DMS 273 treated with DMSO at 0.1 percent for 48 hours (cell line): ENCODE measurements at places on chromosomes 4 and X.

GRCh38 chrX:138986235-138986634 is 274.7 kb upstream of the FGF13 start:
- DNase-seq = no peak

DNA sequence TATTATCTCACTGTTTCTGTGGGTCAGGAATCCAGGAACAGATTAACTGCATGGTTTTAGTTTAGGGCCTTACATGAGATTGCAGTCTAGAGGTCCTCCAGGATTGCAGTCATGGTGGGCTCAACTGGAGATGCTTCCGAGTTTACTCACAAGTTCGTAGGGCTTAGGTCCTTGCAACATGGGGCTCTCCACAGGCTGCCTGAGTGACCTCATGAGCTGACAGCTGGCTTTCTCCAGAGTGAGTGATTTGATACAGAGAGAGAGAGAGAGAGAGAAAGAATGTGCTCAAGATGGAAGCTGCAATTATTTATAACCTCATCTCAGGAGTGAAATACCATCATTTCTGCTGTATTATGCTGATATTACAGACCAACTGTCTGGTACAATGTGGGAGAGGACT is 168.9 kb downstream of the GPAT3 start:
- DNase-seq = no peak

DNA sequence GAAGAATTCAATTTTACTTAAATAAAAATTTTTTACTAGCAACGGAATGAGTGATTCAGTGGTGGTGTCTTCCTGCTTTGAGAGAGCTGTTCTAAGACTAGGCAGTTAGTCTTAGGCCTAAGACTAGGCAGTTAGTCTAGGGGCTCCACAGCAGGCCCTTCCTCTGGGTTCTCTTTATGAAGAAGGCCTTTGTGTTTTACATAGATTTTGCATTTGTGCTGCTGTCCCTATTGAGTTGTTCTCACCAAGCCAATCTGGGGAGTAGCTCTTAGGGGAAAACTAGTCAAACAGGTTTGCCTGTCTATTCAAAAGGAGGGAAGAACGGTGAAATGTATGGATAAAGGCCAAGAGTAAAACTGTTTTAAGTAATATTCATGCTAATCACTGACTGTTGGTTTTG is 7.6 kb downstream of the UGT8 start:
- DNase-seq = no peak

- DNase-seq = no peak
Observed at GRCh38 chrX:135200297-135200696, 29.1 kb upstream of the CT55 start.

DNA sequence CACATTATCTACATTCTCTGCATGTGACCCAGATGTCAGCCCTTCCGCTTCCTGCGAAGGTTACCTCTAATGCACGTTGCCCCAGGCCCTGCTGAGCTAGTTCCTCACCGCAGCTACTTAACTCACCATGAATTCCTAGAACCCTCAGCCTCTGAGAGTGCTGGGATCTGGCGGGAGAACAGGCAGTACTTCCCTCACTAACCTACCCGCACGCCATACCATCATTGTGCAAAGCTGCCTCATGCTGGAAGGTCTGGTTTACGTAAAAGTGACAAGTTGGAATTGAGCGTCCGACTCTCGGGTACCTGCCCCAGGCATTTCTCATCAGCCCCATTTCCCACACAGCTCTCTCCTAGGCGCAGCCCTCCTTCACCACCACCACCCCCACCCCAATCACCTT is 6.3 kb downstream of the SLC25A4 start:
- no peak for DNase-seq

GRCh38 chr4:74038086-74038424 is 434 bp downstream of the CXCL3 start:
- no peak for DNase-seq

- DNase-seq = no peak
Observed at GRCh38 chr4:74453829-74454742, 9.2 kb downstream of the AREG start.

DNA sequence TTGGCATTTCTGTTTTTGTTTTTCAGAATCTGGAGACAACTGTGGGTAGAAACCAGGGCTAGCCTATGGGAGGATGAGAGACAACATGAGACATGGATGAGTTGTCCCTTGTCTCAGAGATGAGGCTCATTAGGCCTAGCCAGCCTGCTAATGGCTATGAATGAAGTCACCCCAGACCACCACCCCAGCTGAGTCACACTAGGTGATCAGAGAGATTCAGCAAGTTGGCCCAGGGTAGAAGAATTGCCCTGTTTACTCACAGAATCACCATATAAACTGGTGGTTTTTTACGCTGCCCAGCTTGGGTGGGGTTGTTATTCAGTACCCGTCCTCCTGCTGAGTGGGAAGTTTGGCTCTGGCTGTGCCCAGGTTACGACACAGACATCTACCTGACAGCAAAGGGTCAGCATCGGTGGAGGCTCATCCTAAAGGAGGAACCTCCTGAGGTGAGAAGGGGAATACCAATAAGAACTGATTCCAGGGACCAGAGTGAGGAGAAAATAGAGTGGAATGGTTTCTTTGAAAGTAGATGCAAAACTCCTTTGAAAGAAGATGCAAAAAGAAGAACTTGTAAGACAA is 17.2 kb upstream of the ARSJ start:
- DNase-seq = no peak

DNA sequence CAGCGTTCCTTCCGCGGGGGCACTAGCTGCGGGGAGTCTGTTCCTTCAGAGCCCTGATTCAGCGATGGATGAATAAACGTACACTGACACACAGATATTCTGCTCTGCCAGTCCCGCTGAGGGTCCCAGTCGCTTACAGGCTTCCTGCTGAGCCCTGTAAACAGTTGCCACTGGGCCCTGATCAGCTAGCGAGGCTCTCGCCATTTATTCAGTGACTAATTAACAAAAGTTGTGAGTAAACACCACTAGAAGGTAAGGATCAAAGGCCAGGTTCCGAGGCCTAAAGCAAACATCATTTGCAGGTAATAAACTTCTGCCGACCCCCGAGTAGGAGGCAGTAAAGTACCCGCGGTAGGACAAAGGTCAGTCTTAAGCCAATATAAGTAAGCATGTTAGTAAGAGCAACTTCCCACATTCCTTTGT is 442.6 kb upstream of the GALNT7 start:
- no peak for DNase-seq

- no peak for DNase-seq
Observed at GRCh38 chr4:73438582-73439215, 2.7 kb downstream of the AFP start.

- no peak for DNase-seq
Observed at GRCh38 chr4:71907782-71908181, 123.9 kb upstream of the GC start.

GRCh38 chr4:28350485-28350884 is 1489.8 kb downstream of the STIM2 start:
- no peak for DNase-seq

DNA sequence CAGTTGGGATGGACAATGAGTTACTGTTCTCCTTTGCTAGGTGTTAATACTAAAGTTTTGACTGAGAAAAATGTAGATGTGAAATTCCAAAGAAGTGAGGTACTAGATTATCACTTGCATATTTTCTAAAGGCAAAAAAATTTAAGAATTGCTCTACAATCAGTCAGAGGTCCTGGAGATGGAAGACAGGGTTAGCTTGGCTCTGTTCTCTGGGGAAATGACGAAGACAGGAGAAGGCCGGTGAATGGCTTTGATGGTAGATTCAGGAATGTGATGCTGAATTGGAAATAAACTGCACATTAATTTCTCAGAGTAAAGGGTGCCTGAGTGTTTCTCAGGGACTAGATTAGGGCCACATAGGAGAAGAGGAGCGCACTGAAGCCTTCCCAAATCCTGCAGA is 214.0 kb upstream of the LEF1 start:
- no peak for DNase-seq

- DNase-seq = no peak
Observed at GRCh38 chr4:108651014-108651791, 804 bp downstream of the OSTC start.

GRCh38 chrX:114798907-114799306 is 215.0 kb downstream of the HTR2C start:
- no peak for DNase-seq

- DNase-seq = no peak
Observed at GRCh38 chr4:40099010-40099409, 42.4 kb downstream of the N4BP2 start.

GRCh38 chr4:5843573-5844530 is 49.0 kb downstream of the CRMP1 start:
- DNase-seq = no peak

- DNase-seq = peak; percentile 1
Observed at GRCh38 chr4:81919223-81919622, 447.5 kb upstream of the RASGEF1B start.

- no peak for DNase-seq
Observed at GRCh38 chr4:86035688-86036087, 324.2 kb downstream of the MAPK10 start.

DNA sequence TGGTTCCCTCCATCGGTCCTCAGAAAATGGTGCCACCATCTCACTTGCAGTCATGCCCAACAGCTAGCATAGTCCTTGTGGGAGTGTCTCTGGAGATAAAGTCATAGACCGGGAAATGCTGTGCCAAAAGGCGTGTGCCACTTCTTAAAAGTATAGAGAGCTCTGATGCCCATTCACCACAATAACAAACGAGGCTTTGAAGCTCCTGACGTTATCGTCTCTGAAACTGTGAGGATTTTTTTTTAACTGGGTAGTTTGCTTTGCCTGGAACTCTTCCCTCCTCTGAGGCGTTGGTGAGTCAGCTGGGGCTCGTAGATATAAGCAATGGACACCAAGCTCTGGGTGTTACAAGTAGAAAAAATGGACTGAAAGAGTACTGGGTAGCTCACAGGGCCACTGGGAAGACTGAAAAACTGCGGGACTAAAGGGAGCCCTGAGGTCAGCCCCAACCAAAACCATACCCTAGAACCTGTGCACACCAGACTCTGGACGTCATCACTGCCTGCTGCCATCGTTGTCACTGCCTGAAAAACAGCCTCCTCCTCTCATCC is 89.4 kb upstream of the TRIM2 start:
- DNase-seq = no peak

- DNase-seq = no peak
Observed at GRCh38 chrX:153380691-153381090, 20.5 kb downstream of the PNMA6E start.

- no peak for DNase-seq
Observed at GRCh38 chr4:6446538-6447451, 25.6 kb downstream of the PPP2R2C start.

DNA sequence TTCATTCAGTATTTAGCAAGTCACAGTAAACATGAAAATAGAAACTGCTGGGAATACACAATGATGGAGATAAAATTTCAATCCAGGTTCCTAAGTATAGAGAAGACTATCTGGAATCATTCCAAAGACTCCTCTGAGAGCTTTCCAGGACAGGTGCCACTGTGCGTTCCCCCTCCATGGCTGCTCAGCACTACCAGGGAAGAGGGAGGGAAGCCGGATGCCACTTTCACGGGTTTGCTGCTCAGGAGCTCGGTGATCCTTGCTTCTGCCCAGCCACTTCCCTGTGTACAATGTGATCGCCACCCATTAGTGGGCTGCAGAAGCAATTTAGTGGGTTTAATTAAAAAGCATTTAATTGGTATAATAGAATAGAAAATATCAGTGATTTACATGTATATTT is 94.5 kb downstream of the FNIP2 start:
- DNase-seq = no peak

- no peak for DNase-seq
Observed at GRCh38 chr4:74475946-74476345, 31.0 kb downstream of the AREG start.

GRCh38 chr4:149752729-149753128 is 62.9 kb downstream of the IQCM start:
- no peak for DNase-seq

DNA sequence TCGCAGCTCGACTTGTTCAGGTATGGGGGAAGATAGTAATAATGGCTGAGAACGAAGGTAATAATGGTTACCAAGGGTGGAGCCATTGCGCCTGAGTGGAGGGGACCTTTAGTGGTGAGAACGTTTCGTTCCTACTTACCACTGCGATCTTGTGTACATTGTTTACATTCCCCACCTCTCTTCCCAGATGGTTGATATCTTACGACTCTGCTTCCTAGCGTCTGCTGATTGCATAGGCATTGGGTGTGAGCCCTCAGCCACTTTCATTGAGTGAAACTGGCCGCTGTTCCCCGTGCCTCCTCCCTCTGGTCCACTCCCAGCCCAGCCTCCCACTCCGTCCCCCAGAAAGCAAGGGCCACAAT is 850 bp downstream of the IGBP1 start:
- DNase-seq = no peak

GRCh38 chr4:151709587-151709986 is 51.2 kb downstream of the GATB start:
- DNase-seq = no peak

DNA sequence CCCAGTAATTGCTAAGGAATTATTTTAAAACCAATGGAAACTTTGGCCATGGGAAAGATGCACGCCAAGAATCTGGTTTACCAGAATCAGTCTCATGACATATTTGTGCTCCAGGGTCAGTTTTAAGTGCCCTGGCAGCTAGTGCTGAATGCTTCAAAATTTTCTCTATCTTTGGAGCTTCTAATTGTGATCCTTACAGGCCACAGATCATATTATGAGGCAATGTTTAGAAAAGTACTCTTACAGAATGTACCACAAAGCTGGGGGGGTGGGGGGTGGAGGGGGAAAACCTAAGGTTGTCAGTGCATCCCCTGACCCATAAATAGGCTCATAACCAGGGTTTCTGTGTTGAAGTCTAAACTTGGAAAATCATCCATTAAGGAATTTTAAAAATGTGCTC is 514.5 kb downstream of the INPP4B start:
- DNase-seq = no peak

DNA sequence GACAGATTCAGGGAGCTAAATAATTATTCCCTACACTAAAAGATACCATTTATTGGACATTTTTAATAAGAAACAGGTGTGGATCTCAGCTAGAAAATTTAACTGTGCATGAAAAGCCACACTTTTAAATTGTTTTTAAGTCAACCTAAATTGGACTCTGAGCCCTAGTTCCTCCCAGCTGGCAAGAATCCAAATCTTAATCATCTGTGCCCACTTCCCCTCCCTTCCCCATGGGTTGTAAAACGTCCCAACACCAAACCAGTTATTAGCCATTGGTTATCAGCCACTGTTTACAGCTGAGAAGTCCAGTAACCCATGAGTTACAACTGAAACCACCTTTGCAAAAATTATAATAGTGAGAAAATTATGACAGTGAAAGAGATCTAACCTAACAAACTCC is 125.6 kb upstream of the S100G start:
- no peak for DNase-seq

- no peak for DNase-seq
Observed at GRCh38 chr4:25236971-25237370, 3.1 kb downstream of the PI4K2B start.
